OCI-M1 (cell line): ENCODE measurements at places on chromosomes 1 and 21.

GRCh38 chr1:19327301-19327700, 15.2 kb downstream of the SLC66A1 start:
- no peak for DNase-seq

GRCh38 chr1:167658574-167659328, 28.7 kb downstream of the RCSD1 start:
- peak; percentile 65 for DNase-seq

GRCh38 chr21:38444691-38445090, 53.6 kb downstream of the ERG start:
- no peak for DNase-seq

DNA sequence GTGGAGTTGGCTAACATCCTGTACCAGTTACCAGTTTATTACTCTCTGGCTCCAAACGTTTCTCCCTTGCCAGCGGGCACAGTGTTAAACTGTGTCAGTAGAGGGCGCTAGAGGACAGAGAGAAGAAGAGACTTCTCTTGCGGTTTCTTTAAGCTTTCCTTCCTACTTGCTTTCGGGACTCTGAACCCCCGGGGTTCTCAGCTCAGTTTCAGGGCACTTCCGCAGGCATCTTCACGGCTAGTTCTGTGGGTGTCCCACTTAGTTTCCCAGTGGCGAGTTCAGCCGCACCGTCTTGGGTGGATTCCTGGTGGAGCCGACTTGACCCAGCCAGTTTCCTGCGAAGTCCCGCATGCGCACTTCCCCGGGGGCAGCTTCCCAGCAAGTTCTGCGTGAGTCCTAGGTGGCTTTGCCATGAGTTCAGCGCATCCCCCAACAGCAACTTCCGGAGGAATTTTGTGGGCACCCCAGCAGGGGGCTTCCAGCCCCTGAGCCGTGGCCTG, 37.9 kb upstream of the BTG2 start:
- DNase-seq, result peak; percentile 93

GRCh38 chr1:212228591-212229119, 56.6 kb upstream of the PPP2R5A start:
- DNase-seq, result no peak

GRCh38 chr1:90000934-90001676, 6.2 kb downstream of the ZNF326 start:
- DNase-seq, result peak; percentile 38

DNA sequence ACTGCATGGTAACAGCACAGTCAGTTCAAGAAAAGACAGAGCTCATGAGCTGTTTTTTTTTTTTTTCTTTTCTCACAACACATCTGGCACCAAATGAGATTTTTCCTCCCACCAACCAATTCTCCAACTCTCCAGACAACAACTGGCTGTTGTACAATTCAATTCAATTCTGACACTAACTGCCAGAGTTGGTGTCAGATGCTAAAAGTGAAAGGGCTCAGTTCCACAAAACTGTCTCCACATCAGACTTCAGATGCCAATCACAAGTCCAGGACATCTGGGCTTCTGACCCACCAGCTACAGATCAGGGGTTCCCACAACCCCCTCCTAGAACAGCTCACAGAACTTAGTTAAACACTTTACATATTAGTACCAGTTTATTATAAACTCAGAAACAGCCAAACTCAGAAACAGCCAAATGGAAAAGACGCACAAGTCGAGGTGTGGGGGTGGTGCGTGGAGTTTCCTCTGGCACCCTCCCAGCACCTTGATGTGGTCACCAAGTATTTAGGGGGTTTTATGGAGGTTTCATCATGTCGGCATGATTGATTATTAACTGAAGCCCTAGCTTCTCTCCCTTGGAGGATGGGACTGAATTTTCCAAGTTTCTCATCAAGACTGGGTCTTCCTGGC, 39.2 kb upstream of the LRRC8D start:
- no peak for DNase-seq

DNA sequence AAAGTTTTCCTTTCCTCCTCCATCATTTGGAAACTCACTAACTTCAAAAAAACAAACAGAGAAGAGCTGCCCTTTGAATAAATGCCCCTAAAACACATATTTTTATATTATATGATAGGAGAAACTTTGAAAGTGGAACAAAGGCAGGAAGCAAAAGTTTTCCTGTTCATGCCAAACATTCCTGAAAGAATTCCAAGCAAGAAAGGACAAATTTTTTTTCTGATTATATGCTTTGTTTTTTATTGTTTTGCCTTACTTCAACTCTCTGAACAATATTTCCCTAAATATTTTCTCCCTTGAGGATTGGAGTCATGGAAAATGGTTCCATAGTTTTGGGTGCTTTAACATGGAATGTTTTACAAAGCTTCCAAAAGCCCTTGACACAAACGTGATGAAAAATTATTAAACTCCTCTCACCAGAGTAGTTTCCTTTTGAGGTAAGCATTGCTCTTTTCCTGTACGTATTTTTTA, 638.5 kb upstream of the CAMK1G start:
- no peak for DNase-seq

- no peak for DNase-seq
Measured at GRCh38 chr21:25254491-25255174, 352.6 kb downstream of the MRPL39 start.

DNA sequence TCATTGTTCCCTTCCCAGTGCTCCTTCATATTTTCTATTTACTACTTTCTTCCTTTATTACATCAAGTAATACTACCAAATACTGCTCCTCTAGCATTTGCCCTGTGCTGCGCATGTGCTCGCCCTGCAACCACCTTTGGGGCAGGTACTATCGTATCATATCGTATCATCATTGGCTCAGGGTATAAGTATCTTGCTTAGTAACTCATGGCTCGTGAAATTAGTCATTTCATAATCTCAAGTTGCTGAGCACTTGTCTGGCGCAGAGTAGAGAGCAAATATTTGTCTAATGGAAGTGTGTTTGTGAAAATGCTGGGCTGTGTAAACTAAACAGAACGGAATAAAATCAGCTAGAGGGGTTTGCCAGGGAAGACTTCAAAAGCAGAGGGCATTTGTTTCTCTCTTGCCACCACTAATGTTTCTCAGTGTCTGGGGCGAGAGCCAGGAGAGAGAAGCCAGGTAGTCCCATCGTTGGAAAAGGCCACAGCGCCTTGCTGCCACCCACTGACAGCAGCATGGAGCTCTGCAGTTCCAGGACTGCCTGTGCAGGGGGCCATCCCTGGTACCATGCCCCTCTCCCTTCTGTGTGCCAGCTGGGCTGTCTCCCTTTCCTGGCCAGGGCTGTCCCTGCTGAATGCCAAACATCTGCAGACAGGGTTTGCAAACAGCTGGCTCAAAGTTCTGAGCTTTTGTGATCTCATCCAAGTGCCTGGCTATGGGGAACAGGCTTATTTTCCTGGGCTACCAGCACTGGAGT, 20.0 kb upstream of the CPT2 start:
- DNase-seq, result no peak

GRCh38 chr1:226019572-226019971, 20.4 kb upstream of the SDE2 start:
- DNase-seq, result no peak

- DNase-seq, result no peak
Measured at GRCh38 chr1:115426231-115426771, 88.3 kb upstream of the NGF start.

DNA sequence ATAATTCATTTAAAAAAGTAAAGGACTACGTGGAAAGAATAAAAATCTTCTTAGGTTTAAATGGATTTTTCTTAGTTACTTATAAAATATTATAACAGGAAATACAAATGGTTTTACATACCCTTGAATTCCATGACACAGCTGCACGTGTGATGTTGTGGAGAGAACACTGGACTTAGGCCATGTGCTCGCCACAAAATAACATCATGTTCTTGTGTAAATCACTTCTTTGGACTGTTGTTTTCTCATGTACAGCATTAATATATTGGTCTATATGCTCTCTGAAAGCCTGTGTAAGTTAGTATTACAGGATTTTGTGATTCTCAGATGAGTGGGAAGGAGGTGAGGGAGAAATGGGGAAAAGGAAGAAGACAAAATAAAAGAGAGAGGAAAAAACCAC, 228.2 kb downstream of the DNM3 start:
- no peak for DNase-seq

GRCh38 chr1:51189421-51190073, 46.5 kb upstream of the RNF11 start:
- DNase-seq, result peak; percentile 74

DNA sequence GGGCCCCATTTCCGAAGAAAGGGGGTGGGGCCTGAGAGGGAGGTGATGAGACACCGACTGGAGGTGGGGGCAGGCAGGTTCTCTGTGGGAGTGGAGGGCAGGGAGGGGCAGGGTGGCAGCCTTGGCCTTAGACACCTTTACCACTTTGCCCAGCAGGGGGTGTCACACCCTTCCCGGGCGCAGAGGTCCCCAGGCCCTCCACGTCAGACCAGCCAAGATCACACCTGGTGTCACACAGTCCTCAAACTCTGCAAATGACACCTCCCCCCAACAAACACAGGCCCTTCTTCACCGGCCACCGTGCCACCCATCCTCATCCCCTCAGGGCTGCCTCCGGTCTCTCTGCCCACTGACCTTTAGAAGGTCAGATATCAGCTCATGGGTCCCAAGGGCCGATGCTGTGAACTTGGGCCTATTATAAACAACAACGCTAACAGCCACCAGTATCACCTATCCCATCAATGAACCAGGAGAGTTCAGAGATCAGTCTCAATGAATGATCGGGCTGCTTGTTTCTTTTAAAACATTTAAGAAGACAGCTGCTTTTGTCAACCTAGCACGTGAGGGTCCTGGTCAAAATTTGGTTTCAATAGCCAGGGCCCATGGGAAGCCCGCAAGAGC, 103.9 kb downstream of the CASZ1 start:
- DNase-seq, result peak; percentile 69

DNA sequence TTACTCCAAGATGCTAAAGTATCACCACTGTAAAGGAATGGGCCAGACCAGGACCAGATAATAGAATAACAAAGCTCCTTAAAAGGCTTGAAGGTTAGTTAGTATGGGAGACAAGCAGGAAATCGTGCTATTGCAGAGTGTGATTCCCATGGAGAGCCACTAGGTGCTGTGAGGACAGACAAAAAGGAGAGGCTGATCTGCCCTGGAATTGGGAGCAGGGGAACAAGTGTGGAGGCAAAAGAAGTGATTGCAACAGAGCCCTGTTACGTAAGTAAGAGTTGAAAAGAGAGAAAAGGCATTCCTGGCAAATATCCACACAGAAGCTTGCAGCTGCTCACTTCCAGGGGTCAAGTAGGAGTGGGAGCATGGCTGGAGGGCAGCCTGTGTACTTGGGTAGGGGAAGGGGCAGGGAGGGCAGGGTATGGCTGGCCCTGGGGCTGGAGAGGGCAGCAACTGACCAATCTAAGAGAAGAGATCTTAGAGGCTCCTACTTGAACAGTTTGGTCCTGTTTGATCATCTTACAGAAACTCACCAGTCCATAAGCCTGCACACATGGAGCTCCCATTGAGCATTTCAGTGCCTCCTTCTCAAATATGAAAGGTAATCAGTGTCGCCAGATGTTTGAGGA, 207.7 kb upstream of the GJB5 start:
- DNase-seq, result peak; percentile 2

GRCh38 chr1:37865348-37866120, 6.1 kb upstream of the MTF1 start:
- DNase-seq, result no peak

GRCh38 chr1:229254910-229255541, 15.9 kb upstream of the RAB4A start:
- DNase-seq, result peak; percentile 61

GRCh38 chr1:169048043-169048442, 58.4 kb upstream of the ATP1B1 start:
- peak; percentile 21 for DNase-seq

GRCh38 chr1:21319447-21320407, 29.5 kb upstream of the ECE1 start:
- peak; percentile 72 for DNase-seq

GRCh38 chr1:156740237-156740740, 599 bp downstream of the MRPL24 start:
- DNase-seq, result no peak

- peak; percentile 62 for DNase-seq
Measured at GRCh38 chr1:201149400-201149799, 4.9 kb downstream of the TMEM9 start.

- DNase-seq, result no peak
Measured at GRCh38 chr1:59737638-59738037, 77.1 kb upstream of the HOOK1 start.

- DNase-seq, result peak; percentile 31
Measured at GRCh38 chr1:61709908-61710289, 15.0 kb downstream of the TM2D1 start.

GRCh38 chr21:43866659-43867331, 1.8 kb downstream of the AGPAT3 start:
- DNase-seq, result no peak

DNA sequence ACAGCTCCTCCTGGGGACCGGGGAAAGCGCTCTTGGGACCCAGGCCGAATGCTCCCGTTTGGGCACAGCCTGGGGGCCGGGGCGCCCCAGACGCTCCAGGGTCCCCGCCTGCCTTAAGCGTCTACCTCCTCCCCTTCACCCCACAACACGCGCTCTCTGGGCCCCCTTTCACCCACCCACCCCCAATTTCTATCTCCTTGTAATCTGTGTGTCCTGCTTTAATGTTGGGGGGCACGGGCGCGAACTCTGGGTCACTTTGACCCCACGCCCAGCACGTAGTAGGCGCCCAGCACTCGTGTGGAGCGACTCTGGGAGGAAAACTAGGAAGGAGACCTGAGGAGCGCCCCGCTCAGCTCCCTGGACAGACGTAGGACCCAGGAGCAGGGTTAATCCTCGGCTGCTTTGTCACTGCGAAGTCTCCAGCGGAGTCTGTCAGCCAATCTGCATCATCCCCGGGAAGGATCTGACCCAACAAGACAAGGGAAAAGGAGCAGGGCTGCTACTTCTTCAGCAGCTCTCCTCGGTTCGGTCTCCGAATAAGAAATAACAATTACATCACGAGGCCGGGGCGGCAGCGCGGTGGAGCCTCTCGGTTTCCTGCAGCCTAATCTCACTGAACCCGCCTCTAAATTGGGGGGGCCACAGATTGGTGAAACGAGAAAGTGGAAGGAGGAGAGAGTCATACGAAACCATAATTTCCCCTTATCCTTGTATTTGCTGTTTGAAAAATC, 757 bp upstream of the NRIP1 start:
- DNase-seq, result peak; percentile 73

- no peak for DNase-seq
Measured at GRCh38 chr1:15075175-15075574, 78.4 kb upstream of the TMEM51 start.

DNA sequence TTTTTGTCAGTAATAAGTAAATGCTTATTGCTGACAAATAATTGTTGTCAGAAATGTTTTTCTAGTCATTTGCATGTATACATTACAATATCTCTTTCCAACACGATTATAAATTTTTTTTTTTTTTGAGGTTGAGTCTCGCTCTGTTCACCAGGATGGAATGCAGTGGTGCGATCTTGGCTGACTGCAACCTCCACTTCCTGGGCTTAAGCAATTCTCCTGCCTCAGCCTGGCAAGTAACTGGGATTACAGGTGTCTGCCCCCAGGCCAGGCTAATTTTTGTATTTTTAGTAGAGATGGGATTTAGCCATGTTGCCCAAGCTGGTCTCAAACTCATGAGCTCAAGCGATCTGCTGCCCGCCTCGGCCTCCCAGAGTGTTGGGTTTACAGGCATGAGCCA, 72.0 kb upstream of the ATF3 start:
- no peak for DNase-seq

GRCh38 chr1:67029472-67029871, 24.5 kb downstream of the SLC35D1 start:
- DNase-seq, result no peak
